ENCODE measurements at places on chromosomes 2 and 18. TPM values are rescaled to one million over a fixed set of nuclear protein-coding genes. Genes with fewer than 3 reads are reported as not detected.

Gene GPR45
- not detected for total RNA-seq

Gene TSPYL6
- not detected for total RNA-seq

Gene FOXD4L1
- 0.09 TPM for total RNA-seq

Gene SERPINB13
- total RNA-seq, result not detected

Gene DSG1
- total RNA-seq, result not detected

Gene MYL1
- total RNA-seq, result not detected

Gene SKA1
- total RNA-seq, result 6.6 TPM

Measured in smooth muscle cell of bladder (primary cell).